Karpas-422 (cell line): ENCODE measurements at places on chromosomes 16 and 17. TPM values are rescaled to one million over a fixed set of nuclear protein-coding genes. Genes with fewer than 3 reads are reported as not detected.

Gene C1QTNF8
- total RNA-seq = not detected in 2 replicates

DNA sequence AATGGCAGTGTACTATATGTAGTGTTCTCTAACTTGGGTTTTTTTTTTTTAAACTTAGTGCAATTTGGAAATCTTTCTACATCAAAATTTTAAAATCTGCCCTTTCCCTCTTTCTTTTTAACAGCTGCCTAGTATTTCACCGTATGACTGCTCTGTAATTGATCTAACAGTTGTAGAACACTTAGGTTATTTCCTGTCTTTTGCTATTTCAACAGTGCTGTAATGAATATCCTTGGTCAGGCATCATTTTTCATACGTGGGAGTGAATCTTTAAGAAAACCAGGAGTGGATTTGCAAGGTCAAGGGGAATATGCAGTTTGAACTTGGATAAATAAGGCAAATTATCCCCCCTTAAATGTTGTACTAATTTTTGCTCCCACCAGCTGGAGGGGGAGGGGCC, 3.8 kb downstream of the NLRC5 start:
- no peak overlapping the region for H3K4me3 ChIP-seq
- no peak for DNase-seq
- H3K36me3 ChIP-seq = peaks cover 7% of the 10 kb centered on the region

GRCh38 chr17:28170771-28171170, 128.3 kb downstream of the NLK start:
- no peak for DNase-seq
- H3K4me3 ChIP-seq = no peak overlapping the region
- no peak overlapping the region for H3K27ac ChIP-seq
- no peaks in the 10 kb centered on the region for H3K4me1 ChIP-seq

DNA sequence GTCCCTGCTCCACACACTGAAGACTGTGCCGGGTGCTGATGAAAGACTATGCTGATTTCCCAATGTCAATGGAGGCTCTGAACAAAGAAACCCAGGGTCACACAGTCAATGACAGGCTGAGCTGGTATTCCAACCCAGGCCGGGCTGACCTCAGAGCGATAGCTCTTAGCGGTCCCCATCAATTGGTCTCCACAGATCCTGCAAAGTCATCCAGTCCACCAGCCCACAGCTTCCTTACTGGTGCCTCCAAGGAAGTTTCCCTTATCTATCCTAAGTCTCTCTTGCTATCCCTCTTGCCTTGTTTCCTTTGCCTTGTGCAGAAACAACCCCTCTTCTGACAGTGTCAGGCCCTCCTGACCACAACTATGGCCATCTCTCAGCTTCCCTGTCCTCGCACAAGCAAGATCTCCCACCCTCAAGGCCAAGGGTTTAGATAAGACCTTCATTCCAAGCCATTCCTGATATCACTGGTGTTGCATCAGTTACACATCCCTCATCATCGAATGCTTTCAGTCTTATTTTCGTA, 52.7 kb upstream of the KSR1 start:
- H3K27ac ChIP-seq = no peak overlapping the region
- no peak overlapping the region for H3K4me3 ChIP-seq
- no peaks in the 10 kb centered on the region for H3K27me3 ChIP-seq

Gene SLC12A3
- 0.14 TPM in 1 of 2 replicates, not detected in the other for total RNA-seq

DNA sequence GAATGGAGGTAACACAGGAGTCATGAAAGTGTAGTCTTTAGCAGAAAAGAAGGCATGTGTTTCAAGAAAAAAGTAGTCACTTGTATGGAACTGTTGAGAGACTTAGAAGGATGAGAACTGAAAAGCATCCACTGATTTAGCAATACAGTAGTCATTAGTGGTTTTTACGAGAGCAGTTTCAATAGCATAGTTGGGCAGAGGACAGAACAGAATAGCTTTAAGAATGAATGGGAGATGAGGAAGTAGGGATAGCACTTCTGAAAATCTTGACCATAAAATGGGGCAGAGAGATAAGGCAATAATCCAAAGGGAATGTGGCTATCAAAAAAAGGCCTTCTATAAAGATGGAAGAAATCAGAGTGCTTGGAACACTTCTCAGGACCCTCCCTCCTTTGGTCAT, 64.8 kb upstream of the C17orf78 start:
- no peak for DNase-seq
- H3K4me1 ChIP-seq = peaks cover 3% of the 10 kb centered on the region; the same call in 1 of the 2 replicates
- peak overlapping the region; percentile 7; the same call in 1 of the 2 replicates for H3K27ac ChIP-seq

DNA sequence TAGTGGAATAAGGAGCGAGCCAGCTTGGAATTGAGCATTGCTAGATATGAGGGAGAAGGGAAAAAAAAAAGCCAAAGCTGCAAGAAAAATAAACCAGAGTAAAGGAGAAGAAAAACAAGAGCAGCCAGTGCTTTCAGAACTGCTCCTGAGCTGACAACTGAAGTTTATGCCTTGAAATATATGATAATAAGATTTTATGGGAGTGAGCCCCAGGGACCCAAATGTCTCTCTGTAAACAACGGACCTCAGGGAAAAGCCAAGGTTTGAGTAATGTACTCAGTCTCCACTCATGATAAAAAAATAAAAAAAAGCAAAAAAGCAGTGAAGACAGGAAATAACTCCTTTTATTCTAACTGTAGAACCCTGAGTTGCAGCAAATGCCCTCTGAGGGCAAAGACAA, 132.6 kb downstream of the SNX11 start:
- DNase-seq = no peak
- H3K27me3 ChIP-seq = no peaks in the 10 kb centered on the region
- no peak overlapping the region for H3K27ac ChIP-seq
- H3K4me3 ChIP-seq = no peak overlapping the region
- H3K36me3 ChIP-seq = no peaks in the 10 kb centered on the region
- peaks cover 6% of the 10 kb centered on the region for H3K4me1 ChIP-seq

Gene HBQ1
- not detected in 2 replicates for total RNA-seq

- no peaks in the 10 kb centered on the region for H3K36me3 ChIP-seq
- DNase-seq = peak; percentile 49
- H3K4me3 ChIP-seq = peak overlapping the region; percentile 80
- no peak overlapping the region for H3K27ac ChIP-seq
These were observed 526 bp downstream of the KIAA0513 start for GRCh38 chr16:85027958-85028684.

GRCh38 chr17:75764711-75765421, at the start of gene GALK1:
Gene GALK1, minus strand, starts transcription at chr17:75765192. Its CDS starts 56 bp downstream, at chr17:75765136.
- no peaks in the 10 kb centered on the region for H3K27me3 ChIP-seq
- H3K4me3 ChIP-seq = peak within 1 kb of the TSS; percentile 81
- H3K4me1 ChIP-seq = peaks cover 20% of the 10 kb centered on the region
- peak; percentile 87 for DNase-seq

DNA sequence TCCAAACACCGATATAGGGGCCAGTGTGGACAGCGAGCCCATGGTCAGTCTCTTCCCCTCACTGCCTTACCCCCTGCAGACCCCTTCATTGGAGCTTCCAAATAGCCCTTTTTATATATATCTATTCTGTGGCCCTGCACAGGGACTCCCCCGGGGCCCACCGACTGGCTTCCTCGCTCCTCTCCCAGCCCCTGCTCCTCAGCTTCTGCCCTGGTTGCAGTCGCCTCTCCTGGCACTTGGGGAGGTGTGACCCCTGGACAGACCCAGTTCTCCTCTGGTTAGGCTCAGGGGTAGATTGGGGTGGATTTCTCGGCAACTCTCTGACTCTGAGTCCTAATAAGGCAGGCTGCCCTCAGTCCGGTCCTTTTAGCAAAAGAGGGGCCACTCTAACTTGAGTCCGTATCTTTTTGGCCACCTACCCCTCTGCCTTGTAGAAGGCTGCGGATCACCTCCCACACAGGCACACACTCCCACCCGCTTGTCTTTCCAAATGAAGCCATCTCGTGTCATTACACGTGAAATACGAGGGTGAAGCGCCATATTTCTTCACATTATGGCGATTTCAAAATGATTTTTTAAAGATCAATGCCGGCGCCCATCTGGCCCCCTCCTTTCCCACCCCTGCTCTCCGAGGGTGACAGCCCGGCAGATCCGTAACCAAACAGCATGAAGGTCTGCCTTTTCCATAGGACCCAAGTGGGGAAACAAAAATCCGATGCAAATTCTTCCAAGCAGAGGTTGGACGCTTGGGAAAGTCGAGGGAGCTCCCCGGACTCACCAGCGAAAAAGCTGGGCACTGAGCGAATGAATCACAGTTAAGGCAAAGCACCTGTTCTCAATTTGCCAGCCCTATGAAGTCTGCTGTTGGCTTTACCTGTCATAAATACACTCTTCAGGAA, 1.7 kb upstream of the HOXB9 start:
- H3K4me3 ChIP-seq = no peak overlapping the region
- peaks cover 11% of the 10 kb centered on the region for H3K4me1 ChIP-seq
- no peak overlapping the region for H3K27ac ChIP-seq
- DNase-seq = no peak

- H3K27ac ChIP-seq = no peak overlapping the region
- no peaks in the 10 kb centered on the region for H3K27me3 ChIP-seq
- DNase-seq = no peak
- H3K4me3 ChIP-seq = no peak overlapping the region
- H3K4me1 ChIP-seq = no peaks in the 10 kb centered on the region
- no peaks in the 10 kb centered on the region for H3K36me3 ChIP-seq
These were observed 402.4 kb upstream of the CDH11 start for GRCh38 chr16:65524231-65524630.

GRCh38 chr17:41654678-41655607, 30.6 kb upstream of the KRT17 start:
- no peaks in the 10 kb centered on the region for H3K36me3 ChIP-seq
- no peaks in the 10 kb centered on the region for H3K27me3 ChIP-seq
- DNase-seq = no peak
- no peak overlapping the region for H3K27ac ChIP-seq
- no peaks in the 10 kb centered on the region for H3K4me1 ChIP-seq

Gene CCDC78
- 29.4 and 110 TPM in 2 replicates for total RNA-seq

Gene MRM1
- total RNA-seq = 11.7 and 18.0 TPM in 2 replicates

DNA sequence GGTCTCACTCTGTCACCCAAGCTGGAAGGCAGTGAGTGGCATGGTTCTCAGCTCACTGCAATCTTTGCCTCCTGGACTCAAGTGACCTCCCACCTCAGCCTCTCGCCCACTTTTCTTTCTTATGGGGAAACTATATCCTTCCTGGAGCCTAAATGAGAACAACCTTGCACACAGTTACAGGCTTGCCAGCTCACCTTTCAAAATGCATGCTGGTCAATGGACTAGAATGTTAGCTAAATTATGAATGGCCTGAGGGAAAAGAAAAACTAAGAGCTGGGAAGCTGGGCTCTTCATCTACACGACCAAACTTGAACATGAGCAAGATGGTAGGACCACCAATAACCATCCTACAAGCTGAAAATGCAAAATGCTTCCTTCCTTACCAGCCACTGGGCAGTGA, 10.6 kb upstream of the LHX1 start:
- no peaks in the 10 kb centered on the region for H3K27me3 ChIP-seq
- H3K36me3 ChIP-seq = no peaks in the 10 kb centered on the region
- no peak for DNase-seq
- H3K4me1 ChIP-seq = no peaks in the 10 kb centered on the region

DNA sequence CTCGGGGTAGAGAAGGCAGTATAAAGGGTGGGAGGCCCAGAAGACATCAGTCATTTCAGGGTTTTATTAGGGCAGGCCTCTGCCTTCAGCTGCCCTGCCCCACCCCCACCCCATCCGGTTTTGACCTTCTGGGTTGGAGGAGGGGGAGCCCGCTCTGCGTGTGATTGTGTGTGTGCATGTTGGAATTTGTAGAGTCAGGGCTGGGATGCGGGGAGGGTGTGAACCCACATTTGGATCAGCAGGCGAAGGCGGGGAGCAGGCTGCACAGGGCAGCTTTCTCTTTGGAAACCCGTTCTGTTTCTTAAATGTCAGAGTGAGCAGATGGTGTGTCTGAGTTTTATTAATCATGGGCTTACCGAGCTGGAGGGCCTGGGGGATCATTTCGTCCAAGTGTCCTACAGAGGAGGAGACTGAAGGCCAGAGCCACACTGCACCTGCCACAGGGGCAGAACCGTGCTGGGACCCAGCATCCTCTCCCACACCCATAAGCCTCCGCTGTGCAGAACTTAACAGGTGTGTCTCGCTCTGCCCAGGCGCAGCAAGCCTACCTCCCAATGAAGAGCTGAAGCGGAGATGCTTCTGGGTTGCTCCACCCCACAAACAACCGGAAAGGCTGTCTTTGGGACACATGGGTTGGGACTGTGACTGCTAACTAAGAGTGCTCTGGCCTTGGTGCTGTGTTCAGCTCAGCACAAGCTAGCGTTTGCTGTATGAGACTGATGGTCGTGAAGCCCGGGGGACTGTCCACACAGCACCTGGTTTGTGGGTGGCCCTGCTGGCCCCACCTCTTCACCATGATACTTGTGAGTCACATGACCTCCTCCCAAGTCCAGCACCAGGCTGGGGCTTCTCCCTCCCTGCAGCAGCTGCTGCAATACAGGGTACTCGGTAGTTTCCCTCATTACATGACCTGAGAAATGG, 70.9 kb upstream of the GSE1 start:
- H3K4me3 ChIP-seq = no peak overlapping the region
- DNase-seq = no peak
- H3K27me3 ChIP-seq = no peaks in the 10 kb centered on the region
- H3K36me3 ChIP-seq = no peaks in the 10 kb centered on the region

Gene CDK5R1
- 0.26 and 0.51 TPM in 2 replicates for total RNA-seq

Gene EFCAB5
- total RNA-seq = 0.07 and 2.1 TPM in 2 replicates

Gene CRYBA1
- not detected in 2 replicates for total RNA-seq

DNA sequence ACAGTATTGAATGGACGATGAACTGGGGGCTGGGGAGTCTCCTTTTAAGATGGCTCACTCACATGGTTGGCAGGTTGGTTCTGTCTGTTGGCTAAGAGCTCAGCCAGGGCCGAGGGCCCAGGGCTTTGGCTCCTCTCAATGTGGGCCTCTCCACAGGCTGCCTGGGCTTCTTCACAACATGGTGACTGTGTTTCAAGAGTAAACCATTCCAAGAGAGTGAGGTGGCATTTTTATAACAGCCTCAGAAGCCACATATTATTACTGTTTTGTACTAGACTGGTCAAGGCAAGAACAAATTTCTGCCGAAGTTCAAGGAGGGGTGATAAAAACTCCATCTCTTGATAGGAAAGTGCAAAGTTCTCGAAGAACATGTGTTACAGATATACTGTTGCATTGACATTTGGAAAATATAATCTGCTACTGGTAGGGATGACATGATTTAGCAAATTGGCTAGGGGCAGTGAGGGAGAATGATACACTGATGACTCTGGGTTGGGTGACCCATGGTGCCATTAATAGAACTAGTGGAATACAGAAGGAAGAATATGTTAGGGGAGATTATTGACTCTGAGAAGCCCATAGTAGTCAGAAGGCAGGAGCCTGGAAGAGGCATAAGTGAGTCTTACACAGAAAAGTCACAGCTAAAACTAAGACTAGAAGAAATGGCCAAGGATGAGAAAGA, 13.7 kb downstream of the KRABD2 start:
- no peaks in the 10 kb centered on the region for H3K36me3 ChIP-seq
- no peaks in the 10 kb centered on the region for H3K4me1 ChIP-seq
- no peak for DNase-seq
- no peak overlapping the region for H3K4me3 ChIP-seq
- no peaks in the 10 kb centered on the region for H3K27me3 ChIP-seq
- H3K27ac ChIP-seq = no peak overlapping the region
